Liver (tissue), 10 donors: ENCODE measurements at places on chromosomes 2 and 18.

DNA sequence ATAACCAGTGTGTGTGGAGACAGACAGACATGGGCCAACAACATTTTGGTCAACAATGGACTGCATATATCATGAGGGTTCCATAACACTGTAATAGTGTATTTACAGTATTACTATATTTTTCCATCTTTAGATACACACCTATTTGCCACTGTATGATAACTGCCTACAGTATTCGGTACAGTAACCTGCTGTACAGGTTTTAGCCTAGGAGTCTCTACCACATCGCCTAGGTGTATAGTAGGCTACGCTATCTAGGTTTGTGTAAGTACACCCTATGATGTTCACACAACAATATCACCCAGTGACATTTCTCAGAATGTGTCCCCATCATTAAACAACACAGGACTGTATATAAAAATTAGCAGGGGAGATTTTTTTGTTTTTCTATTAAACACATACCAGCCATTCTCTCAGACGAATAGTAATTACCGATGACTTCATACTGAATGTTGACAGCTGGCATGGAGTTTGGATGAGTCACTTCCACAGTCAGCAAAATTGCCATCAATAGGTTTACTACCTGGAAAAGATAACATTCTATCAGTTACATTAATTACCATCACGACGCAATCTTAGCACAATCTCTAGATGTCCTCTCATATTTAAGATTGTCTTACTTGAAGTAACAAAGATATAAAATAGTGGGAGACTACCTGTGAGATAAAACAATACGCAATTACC, 10.8 kb downstream of the LAPTM4A start:
- no peak for DNase-seq

GRCh38 chr2:59974051-59974766, 579.2 kb downstream of the BCL11A start:
- no peak for DNase-seq

GRCh38 chr2:26854283-26854827, 6.4 kb downstream of the DPYSL5 start:
- DNase-seq: no peak

GRCh38 chr2:163877316-163877715, 141.5 kb upstream of the FIGN start:
- no peak for DNase-seq

GRCh38 chr18:46207985-46208384, 103.8 kb downstream of the HAUS1 start:
- no peak for DNase-seq

GRCh38 chr2:240425697-240426096, 9.8 kb upstream of the GPC1 start:
- no peak for DNase-seq

GRCh38 chr18:24189664-24190346, 50.9 kb downstream of the CABYR start:
- DNase-seq: no peak

DNA sequence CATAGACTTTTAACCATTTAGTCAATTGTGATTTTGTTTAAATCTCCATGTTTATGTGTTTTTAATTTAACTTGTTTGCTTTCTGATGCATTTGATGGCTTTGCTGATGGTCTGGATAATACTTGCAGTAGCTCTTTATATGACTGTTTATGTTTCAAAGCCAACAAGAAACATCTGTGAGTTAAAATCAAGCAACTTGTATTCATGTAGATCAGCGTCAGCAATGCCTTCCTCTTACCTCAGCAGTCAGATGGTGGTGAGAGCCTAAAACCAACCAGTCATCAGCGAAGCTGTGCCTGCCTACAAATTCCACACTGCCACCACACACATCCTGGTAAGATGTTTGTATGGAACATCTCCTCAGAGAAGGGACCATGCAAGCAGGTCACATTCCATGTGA, 231.9 kb downstream of the PTGR3 start:
- DNase-seq: no peak
